ENCODE measurements at places on chromosomes 13 and 19. TPM values are rescaled to one million over a fixed set of nuclear protein-coding genes. Genes with fewer than 3 reads are reported as not detected.

DNA sequence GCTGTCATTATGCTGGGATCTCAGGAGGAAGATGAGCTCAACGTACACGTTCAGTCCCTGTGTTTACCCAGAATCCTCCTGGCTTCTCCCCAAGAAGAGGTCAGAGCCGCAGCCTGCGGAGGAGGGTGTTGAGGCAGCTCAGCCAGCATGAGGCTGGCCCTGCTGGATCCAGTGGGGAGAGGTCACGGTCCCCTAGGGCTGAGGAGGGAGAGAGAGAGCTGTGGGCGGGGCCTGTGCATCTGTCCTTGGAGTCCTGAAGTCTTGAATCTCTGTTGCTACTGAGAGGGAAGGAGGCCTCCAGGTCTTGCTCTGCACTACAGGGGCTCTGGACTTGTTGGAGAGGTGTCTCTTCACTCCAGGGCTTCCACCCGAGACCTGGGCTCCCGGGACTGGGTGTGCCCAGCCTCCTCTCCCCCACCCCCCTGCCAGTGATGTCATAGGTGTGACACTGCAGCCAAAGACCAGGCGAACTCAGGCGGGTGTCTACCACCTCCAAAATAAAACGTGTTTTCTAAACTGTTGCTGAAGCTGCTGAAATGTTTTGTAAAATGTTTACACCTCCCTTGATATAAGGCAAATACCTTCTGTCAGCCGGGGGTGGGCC lies 77.9 kb upstream of the KCTD15 start:
- H3K4me1 ChIP-seq, result no peaks in the 10 kb centered on the region
- no peak for DNase-seq
- no peak overlapping the region for H3K27ac ChIP-seq

DNA sequence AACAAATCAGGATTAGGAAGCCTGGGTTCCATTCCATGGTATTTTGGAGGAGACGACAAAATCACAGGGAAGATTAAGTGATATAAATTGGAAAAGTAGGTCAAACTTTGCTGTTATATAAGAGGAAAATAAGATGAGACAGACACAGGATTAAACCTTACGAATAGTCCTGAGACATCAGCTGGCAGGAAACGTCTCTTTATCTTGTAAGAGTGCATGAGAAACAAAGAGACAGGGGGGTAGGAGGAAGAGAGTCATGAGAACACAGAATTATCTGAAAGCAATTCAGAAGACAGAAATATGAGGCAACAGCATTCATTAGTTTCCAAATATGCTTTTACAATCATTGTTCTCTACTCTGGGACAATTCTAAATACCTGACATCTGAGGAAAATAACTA lies 310.6 kb upstream of the MIR17HG start:
- H3K27ac ChIP-seq, result no peak overlapping the region
- no peak for DNase-seq
- H3K4me1 ChIP-seq, result no peaks in the 10 kb centered on the region
- no peak overlapping the region for H3K4me3 ChIP-seq
- no peaks in the 10 kb centered on the region for H3K36me3 ChIP-seq

DNA sequence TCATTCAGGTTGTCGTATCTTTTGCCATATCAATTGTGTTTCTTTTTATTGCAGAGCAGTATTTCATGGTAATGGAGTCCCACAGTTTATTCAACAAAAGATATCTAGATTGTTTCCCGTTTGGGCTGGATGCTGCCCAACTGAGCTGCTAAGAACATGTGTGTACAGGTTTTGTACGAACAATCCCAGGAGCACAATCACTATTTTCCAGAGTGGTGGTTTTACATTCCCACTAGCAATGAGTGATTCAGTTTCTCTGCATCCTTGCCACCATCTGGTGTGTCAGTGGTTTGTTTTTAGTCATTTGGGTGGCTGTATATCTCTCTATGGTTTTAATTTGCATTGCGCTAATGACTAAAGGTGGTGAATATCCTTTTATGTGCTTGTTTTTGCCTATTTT lies 52.7 kb upstream of the ZDHHC20 start:
- no peak overlapping the region for H3K4me3 ChIP-seq
- H3K36me3 ChIP-seq, result peaks cover 17% of the 10 kb centered on the region
- no peaks in the 10 kb centered on the region for H3K27me3 ChIP-seq
- no peak for DNase-seq
- H3K4me1 ChIP-seq, result no peaks in the 10 kb centered on the region
- H3K27ac ChIP-seq, result no peak overlapping the region

GRCh38 chr13:41139296-41139966 lies 6.8 kb upstream of the KBTBD6 start:
- no peak overlapping the region for H3K27ac ChIP-seq
- no peak for DNase-seq
- no peak overlapping the region for H3K4me3 ChIP-seq
- peaks cover 3% of the 10 kb centered on the region for H3K27me3 ChIP-seq
- H3K36me3 ChIP-seq, result no peaks in the 10 kb centered on the region

DNA sequence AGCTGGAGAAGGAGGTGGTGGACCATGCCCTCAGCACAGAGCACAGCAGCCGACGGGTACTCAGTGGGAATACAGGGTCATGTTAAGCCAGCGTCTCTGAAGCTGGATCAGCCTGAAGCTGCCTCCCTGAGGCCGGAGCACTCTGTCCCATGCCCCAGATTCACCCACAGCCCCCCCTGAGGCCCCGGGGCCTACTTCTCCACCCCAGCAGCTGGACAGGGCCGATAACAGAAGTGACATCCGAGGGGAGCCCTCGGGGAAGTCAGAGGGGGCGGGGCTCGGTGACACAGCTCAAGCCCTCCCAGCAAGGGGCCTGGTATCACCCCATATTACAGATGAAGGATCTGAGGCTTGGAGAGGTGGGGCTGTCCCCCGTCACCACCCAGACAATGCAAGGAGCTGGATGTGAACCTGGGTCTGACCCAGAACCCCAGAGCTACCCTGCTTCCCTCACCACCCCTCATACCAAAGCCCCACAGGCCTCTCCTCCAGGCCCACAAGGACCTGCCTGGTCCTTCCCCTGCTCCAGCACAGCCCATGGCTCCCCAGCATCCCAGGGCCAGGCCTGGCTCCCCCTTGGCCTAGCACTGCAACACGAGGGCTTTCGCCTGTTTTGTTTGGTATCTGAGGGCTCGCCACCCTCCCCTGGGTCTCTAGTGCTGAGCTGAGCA lies 5.7 kb downstream of the R3HDM4 start:
- DNase-seq, result no peak
- H3K4me1 ChIP-seq, result peaks cover 28% of the 10 kb centered on the region
- H3K27me3 ChIP-seq, result no peaks in the 10 kb centered on the region
- peaks cover 16% of the 10 kb centered on the region for H3K36me3 ChIP-seq
- H3K4me3 ChIP-seq, result no peak overlapping the region

- peaks cover 9% of the 10 kb centered on the region for H3K4me1 ChIP-seq
- H3K27me3 ChIP-seq, result no peaks in the 10 kb centered on the region
- no peak for DNase-seq
- H3K27ac ChIP-seq, result no peak overlapping the region
- peaks cover 6% of the 10 kb centered on the region for H3K36me3 ChIP-seq
Observed at GRCh38 chr13:28483313-28483931, 11.5 kb downstream of the FLT1 start.

GRCh38 chr19:11485245-11485837 lies 4.5 kb upstream of the ELAVL3 start:
- no peak overlapping the region for H3K27ac ChIP-seq
- DNase-seq, result no peak
- H3K4me1 ChIP-seq, result peaks cover 16% of the 10 kb centered on the region
- H3K36me3 ChIP-seq, result peaks cover 11% of the 10 kb centered on the region

DNA sequence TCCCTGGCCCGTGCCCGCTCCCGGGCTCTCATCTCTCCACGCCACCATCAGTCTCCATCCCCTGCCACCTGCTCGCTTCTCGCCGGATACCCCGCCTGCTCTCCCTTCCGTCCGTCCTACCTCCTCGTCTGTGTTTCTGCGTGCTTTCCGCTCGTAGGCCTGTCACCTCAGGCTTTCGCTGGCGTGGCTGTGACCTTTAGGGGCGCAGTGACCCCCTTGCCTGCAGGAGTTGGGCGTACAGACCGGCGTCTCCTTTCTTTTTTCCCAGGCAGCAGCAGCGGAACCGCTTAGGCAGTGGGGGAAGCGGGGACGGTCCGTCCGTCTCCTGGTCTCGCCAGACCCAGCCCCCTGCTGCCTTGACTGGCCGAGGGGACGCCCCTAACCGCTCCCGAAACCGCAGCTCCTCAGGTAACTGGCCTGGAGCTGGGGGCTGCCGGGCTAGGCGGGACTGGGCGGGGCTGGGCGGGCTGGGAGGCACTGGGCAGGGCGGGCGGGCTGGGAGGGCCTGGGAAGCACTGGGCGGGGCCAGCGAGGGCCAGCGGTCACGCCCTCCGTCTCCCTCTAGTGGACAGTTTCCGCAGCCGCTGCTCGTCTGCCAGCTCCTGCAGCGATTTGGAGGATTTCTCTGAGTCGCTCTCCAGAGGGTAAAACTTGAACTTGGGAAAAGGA lies 6.3 kb downstream of the PGLYRP1 start:
- peaks cover 2% of the 10 kb centered on the region for H3K36me3 ChIP-seq
- peak overlapping the region; percentile 78 for H3K27ac ChIP-seq
- H3K4me3 ChIP-seq, result peak overlapping the region; percentile 89
- H3K27me3 ChIP-seq, result peaks cover 12% of the 10 kb centered on the region

DNA sequence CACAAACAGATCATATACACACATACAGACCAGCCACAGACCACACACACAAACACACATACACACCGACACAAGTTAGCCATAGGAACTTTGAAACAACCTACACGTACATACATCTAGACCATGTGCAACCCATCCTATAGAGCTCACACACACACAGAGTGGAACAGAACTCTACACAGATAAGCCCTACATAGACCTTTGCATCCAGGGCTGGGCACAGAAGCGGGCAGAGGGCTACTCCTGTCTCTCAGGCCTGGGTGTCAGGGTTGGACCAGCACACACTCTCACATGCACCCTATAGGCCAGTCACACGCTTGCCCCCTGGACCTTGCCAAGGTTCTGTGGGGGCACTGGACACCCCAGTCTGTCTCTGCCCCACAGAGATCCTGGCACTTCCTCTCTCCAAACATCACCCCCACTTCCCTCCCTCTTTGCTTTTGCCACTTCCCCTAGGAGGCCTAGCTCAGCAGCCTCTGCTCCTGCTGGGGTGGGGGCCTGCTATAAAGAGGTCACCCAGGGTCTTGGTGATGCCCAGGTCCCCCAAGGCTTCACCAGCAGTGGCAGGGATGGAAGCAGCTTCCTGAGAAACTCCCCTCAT lies 5.8 kb upstream of the JUNB start:
- H3K27me3 ChIP-seq, result no peaks in the 10 kb centered on the region
- no peaks in the 10 kb centered on the region for H3K36me3 ChIP-seq
- H3K4me1 ChIP-seq, result peaks cover 27% of the 10 kb centered on the region

The PLIN5 gene
- not detected for total RNA-seq

The CGB2 gene
- not detected for total RNA-seq
